Cortex of kidney (tissue), 1 donor: ENCODE measurements at places on chromosomes 13 and 19.

- no peak for DNase-seq
Observed at GRCh38 chr19:2547033-2547680, 71.2 kb downstream of the GADD45B start.

DNA sequence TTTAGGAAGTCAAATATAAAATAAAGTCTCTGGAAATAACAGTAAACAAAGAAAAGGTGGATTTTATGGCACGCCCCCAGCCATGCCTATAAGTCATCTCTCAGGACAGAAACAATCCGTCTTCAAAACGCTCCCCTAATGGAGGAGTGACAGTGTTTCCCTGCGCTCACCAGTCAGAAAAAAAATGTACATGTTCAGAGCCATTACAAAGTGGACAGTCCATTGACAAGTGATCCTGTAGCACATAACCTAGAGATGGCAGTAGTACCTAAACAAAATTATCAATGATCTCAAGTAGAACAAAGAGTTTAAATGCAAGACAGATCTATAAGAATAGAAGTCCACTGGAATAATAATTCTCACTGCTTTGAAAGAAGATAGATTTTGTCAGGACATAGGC lies 891.7 kb upstream of the MIR17HG start:
- DNase-seq, result no peak

DNA sequence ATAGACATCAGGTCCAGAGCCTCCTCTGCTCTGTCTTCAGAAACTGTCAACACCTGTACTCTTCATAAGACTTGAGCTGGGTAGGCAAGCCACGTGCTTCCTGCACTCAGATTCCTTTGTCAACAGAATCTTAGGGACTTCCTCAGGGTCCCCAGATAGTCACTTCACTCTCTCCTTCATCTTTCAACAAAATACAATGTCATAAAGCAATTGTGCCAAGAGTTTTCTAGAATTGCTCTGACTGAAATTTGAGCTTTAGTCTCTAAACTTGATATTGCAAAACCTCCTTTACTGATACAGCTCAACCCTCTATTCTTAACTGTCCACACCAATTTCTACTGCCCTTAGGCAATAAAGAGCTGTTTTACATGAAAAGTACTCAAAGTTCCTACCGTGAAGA lies 179.9 kb downstream of the IRS2 start:
- no peak for DNase-seq

- no peak for DNase-seq
Observed at GRCh38 chr13:30341815-30342570, 34.6 kb upstream of the KATNAL1 start.

DNA sequence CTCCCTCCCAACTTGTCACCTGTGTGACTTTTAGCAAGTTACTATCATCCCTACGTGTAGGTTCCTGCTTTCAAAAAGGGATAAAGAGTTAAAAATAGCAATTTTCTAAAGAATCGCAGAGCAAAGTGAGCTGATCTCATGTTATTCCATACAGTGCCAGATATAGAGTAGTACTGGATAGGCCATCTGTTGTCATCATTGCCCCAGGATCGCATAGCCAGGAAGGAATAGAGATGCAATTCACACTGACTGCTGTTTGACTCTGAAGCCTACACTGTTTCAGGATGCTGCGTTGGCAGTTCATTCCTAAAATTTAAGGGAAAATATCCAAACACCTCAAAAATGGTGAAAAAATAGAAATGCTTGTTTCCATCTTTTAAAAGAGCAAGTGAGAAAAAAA lies 138.9 kb downstream of the SHISA2 start:
- no peak for DNase-seq

DNA sequence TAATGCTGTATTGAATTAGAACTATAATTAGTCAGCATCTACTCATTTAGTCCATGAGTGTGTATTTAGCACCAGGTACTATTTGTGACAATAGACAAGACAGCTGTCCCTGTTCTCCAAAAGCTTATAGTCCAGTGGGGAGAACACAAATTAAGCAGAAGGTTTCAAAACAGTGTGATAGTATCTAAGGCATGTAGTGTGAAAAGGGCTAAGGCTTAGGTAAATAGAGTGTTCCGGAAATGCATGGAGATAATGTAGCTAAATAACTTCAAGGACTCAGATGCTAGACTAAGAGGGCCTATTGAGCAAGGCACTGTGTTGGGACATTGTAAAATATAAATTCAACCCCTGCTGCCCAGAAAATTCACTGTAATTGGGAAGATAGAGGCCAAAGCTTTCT lies 144.1 kb upstream of the MIR17HG start:
- no peak for DNase-seq

- DNase-seq, result no peak
Observed at GRCh38 chr19:55206664-55207500, 2.4 kb downstream of the PTPRH start.

DNA sequence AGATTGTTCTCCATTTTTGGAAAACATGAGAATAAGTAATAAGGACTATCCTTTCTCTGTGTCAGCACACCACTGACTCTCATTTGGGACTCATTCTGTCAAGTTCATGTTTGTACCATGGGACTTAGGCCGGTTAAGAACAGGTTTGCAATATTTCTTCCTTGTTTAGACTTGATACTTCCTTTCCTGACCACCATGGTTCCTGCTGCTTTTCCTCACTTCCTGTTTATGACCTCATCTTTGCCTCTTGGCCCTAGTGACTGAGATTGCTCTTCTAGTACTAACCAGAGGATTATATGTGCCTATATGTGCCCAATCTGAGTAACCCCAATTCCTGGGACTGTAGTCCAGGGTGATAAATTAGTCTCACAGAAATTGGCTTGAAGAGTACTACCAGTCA lies 32.5 kb upstream of the NDFIP2 start:
- no peak for DNase-seq

DNA sequence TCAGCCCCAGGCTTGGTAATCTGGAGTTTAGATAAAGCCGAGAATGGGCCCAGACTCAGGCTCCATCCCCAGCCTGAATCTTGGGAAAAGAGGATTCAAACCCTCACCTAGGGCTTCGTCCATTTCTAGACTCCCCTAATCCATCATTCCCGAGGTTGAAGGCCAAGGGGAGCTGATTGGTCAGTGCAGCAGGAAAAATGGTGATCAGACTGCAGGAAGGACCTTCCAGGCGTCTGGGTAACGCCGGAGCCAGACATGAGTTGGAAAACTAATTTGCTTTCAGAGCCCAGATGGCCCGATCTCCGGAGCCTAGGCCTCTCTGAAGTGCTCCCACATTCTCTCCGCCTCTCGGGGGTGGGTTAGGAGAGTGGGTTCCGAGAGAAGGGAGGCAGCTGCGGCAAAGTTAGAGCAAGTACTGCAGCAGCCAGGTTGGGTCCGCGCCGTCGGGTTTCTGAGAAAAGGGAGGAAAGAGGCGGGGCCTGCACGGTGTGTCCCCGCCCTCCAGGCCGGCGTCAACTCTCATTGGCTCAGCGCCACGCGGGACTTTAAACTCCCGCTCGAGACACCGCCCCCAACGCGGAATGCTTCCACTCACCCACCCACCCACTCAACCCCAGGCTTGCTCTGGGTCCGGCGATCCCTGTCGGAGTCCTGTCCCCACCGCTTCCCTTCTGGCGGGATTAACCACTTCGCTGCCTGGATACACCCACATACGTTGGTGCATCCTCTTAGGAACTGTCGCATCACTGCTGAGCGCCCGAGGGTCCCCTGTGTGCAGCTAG lies 788 bp upstream of the RTBDN start:
- no peak for DNase-seq

DNA sequence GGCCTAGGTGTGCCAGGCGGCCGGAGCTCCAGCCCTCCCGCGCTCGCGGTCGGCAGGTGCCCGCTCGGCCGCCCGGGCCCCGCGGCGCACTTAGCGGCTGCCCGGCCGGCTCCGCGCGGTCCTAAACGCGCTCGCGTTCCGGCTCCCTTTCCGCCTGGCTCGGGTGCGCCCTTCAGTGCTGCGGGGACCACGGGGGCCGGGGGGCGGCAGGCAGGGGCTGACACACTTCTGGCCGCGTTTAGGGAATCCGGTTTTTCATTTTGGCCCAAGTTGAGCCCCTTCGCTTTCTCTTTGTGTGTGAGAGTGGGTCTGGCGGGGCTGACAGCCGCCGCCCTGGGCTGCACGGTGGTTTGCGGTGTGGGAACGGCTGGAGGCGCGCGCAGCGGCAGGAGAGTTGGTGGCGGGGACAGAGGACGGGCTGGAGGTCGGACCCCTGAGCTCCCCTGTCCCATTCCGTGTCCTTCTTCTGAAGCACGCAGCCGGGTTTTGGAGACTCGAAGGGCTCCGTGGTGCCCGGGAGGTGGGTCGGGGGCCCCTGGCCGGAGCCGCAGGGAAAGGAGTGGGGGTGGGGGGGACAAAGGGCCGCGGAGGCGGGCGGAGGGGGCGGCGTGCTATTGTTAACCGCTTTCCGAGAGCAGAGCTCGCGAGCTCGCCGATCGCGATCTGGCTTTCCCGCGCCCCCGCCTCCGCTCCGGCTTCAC lies 3.1 kb downstream of the FGF9 start:
- DNase-seq, result no peak

GRCh38 chr13:108044954-108045353 lies 170.4 kb downstream of the LIG4 start:
- no peak for DNase-seq

GRCh38 chr19:52336117-52336790 lies at the start of gene ZNF610:
TSS of gene ZNF610 (plus strand) at chr19:52336243. CDS start at chr19:52349173, 12,930 bp downstream.
- no peak for DNase-seq

GRCh38 chr19:6065685-6066374 lies 44.5 kb downstream of the RFX2 start:
- DNase-seq, result no peak
